ENCODE measurements at places on chromosomes 11 and 22.

DNA sequence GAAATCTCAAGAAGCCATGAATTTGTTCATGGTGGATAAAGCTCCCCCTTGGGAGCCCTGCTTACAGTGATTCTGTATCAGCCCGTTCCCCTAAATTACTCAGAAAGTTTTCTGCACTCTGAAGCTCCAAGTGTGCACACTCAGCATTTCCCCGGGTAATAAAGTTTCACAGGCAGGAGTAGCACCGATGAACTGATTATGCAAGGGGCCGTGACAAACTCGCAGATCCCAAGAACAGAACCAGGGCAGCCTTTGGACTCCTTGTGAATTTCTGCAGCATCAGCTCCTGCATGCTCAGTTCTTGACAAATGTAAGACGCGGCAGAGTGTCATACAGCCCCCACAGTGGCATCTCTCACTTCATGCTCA, 73.5 kb downstream of the COMMD9 start:
- no peak for DNase-seq

DNA sequence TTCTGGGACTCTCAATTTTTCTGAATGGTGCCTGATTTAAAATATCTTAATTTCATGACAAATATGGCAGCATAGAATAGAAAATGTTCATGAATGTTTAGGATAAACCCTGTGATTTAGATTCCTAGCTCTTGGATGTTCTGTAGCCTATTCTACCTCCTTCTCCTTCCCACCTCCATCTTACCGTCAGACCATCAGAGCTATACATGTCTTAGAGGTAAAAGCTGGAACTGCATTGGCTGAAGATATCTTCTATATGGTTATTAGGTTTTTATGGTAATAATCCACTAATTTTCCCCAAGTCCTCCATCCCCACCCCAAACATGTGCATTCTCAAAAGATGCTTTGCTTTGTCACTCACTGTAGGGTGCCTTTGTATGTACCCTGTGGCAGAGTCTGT, 46.9 kb upstream of the CSTF3 start:
- no peak for DNase-seq

GRCh38 chr11:41456269-41456668, 3.2 kb downstream of the LRRC4C start:
- DNase-seq, result no peak

GRCh38 chr11:97938789-97939188, 1082.0 kb upstream of the CNTN5 start:
- DNase-seq, result no peak

DNA sequence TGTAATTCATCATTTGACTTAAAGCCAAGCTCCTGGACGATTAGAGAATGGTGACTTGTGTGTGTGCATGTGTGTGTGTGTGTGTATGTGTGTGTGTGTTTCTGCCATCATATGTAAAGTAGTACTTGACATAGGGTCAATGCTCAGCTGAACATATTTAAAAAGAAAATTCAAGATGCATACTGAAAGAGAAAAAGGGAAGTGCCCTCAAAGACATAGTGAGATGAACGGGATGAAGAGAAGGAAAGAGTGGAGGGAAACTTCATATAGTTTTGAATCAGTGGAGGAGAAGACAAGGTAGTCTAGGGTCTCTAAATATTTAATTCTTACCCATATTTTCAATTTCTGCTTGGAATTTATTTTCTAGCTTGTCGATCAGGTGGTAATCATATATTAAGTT, 4.0 kb downstream of the TCN1 start:
- DNase-seq, result no peak

DNA sequence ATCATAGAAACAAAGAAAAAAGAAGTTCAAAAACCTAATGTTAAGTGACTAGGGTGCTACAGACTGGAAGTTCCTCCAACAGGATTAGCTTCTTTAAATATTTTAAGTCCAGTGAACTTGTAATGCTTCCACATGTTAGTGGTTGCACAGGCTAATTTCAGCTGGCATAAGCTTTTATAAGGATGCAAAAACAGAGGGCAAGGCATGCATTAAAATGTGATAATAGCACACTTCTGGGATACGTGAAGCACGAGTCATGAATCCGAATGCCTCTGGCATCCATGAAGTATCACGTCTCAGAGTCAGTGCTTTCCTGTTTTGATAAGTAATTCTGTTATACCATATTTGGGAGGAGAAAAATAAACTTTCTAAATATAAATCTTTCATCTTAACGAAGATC, 106.8 kb downstream of the DCDC1 start:
- no peak for DNase-seq

GRCh38 chr11:31823644-31824331, 12.7 kb upstream of the PAX6 start:
- no peak for DNase-seq

DNA sequence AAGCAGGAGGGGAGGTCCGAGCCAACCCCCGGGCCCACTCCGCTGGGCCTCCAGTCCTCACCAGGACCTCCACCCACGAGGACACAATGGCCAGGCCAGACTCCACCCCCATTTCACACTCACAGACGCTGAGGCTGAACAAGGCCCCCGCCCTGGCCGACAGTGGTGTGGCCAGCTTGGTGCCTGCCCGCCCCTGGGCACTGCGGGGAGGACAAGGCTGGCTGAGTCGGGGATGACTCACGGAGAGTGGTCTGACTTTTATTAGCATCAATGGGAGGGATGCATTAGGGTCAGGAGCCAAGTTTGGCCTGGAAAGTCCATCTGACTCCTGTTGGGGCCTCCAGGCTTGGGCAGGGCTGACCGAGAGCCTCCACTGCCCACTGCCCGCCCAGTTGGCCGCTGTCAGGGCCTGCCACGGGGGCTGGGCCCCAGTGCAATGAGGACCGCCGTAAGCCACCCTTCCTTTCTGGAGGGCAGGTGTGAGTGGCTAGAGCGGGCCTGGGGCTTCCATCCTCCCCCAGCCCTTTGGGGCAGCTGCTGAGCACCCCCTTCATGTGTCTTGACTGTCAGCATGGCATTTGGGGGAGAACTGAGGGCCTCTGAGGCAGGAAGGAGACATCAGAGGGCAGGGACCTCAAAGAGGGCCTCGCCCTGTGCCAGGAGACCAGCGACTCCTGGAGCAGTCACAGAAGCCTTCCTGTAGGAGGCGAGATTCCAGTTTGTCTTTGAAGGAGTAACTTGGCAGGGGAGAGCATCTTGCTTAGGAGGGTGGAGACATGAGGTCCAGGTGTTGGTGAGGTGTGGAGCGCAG, 10.6 kb downstream of the TSPAN32 start:
- no peak for DNase-seq

- DNase-seq, result no peak
Measured at GRCh38 chr22:45784357-45785277, 113.0 kb downstream of the ATXN10 start.

DNA sequence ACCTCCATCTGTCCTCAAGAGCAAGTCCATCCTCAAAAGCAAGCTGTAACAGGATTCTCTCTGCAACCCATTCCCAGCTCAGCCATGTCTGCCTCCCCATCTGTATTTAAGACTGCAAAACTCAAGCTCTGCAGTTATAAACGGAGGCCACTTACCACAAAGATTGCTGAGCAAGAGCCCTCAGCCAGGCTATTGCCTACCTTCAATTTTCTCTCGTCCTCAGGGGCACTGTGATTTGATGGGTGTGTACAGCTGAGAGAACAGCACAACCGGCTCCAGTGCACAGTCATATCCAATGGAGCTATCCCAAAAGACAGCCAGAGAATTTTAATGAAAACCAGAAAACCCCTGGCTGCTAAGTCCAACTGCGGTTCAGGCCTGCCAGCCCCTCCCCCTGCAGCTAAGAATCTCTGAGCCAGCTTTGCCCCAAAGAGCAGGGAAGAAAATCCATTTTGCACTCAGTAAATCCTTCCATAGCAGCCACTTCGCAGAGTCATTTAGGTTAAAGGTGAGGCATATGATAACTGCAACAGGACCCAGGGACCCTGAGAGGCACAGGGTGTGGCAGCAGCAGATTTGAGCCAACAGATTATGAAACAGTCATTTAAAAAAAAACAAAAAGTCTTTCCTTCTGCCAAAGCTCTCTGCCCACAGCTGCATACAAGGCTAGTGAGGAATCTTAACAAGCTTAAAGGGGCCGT, 37.6 kb downstream of the RAB30 start:
- no peak for DNase-seq

DNA sequence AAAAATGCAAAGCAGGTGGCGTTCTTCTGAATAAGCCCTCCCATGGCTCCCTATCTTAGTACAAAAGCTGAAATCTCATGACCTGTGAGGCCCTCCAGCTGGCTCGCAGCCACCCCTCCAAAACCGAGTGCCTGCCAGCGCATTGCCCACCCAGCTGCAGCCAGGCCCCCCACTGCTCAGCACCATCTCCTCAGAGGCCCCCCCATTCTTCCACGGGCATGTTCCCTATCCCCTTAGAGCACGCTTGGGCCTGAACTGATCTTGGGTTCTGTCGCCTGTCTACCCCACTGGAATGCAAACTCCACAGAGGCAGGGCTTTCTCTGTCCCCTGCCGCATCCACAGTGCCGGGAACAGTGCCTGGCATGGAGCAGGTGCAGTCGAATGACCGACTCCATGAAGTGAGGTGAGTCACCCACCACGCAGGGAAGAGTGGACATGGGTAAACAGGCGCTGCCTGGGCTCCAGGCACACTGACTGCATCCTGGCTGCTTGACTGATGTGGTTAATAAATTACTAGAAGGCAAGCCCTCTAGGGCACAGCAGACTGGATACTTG, 11.3 kb upstream of the EFCAB6 start:
- no peak for DNase-seq

- peak; percentile 97 for DNase-seq
Measured at GRCh38 chr11:12724301-12725054, 50.3 kb downstream of the TEAD1 start.

Data from COLO829 (cell line).